ENCODE measurements at places on chromosomes 16 and 17.

GRCh38 chr17:312476-313148 is 40.0 kb downstream of the RPH3AL start:
- DNase-seq, result no peak

DNA sequence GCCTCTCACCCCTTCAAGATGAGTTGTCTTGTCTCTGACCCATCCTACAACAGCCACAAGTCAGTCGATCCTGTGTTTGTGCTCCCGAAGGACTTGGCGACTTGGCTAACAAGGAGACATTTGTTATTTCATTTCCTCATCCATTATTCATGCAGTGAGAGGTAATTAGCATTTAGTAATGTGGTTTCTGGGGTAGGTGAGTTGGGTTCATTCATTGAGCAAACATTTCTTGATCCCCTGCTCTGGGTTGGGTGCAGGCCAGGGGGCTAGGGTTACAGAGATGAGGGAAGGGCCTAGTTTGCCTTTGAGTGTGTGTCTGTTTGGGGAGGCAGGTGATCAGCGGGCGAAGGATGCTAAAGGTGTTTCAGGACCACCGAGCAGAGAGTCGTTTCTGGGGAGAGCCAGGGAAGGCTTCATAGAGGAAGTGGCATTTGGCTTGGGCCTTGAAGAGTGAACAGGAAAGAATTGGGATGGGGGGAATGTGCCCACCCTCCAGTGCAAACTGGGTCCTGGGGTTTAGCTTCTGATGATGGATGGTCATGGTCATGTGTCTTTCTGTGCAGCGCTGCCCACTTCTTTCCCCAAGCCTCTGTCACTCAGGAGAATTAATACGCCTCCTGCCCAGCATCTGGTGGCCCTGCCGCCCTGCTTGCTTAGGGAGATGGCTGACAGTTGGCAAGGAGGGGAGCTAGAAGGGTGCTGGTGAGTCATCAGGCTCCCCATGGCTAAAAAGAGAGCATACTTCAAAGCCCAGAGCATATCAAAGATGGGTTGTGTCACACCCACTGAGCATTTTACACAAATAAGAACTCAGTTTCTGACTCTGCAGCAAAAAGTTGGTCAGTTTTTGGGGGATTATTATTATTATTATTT is 38.5 kb downstream of the MSI2 start:
- DNase-seq, result no peak

DNA sequence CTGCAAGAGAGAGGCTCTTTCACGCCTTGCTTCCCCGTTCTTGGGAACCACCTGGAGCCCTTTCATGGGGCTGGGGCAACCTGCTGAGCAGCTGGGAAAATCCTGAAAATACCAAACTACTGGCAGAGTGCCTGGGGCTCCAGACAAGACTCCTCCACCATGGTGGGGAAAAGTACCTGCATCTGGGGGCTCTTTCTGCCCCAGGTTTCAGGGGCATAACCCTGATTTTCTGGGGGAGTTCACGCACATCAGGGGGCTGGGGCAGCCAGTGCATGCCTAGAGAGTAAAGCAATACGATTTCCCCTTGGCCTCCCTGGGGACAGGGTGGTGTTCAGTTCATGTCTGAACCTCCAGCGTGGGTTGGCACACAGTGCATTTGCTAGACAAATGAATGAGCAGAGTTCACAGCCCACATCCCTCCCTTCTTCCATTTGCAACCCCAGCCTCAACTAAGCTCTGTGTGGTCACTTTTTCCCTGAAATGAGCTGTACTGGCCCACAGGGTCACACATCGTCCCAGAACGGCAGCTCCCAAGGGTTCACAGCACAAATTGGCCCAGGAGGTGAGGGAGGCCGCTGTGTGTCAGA is 5.2 kb upstream of the CDC42EP4 start:
- no peak for DNase-seq

GRCh38 chr17:74842599-74843351 is 16.9 kb downstream of the GRIN2C start:
- DNase-seq, result no peak

GRCh38 chr17:61475726-61476125 is 23.5 kb downstream of the TBX4 start:
- no peak for DNase-seq

DNA sequence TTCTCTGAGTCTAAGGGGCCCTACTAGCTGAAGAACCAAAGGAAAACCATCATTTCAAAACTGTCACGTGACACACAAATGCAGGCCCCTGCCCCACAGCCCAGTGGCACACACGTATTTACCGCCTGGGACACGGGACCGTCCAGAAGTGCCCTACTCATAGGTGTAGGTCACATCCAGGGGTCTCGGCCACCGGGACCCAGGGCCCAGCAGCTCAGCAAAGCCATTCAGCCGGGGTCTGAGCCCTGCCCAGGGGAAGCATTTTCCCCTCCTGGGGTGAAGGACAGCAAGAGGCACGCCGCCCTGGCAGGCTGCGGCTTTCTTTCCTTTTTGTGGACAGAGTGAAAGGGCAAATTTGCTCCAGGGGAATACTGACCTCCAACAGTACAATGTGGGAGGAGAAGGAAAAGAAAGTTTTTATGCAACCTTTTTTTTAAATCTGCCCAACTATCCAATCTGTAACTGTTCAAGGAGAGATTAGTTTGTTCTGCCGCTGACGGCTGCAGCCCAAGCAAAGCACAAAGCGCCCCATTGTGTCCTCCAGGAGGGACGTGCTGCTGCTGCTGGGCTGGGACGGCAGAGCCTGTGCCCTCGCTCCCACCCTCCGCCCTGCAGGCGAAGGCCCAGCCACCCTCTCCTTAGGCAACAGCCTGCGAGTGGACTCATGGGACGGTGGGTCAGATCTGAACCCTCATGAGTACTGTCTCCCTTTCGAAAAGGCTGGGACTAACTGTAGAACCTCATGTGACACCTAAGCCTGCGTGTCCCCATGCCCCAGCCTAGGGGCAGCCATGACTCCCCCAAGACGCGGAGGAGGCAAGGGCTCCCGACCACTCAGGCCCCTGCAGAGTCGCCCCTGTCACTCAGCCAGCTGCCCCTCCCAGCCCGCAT is 21.3 kb downstream of the SLC7A5 start:
- DNase-seq, result no peak

DNA sequence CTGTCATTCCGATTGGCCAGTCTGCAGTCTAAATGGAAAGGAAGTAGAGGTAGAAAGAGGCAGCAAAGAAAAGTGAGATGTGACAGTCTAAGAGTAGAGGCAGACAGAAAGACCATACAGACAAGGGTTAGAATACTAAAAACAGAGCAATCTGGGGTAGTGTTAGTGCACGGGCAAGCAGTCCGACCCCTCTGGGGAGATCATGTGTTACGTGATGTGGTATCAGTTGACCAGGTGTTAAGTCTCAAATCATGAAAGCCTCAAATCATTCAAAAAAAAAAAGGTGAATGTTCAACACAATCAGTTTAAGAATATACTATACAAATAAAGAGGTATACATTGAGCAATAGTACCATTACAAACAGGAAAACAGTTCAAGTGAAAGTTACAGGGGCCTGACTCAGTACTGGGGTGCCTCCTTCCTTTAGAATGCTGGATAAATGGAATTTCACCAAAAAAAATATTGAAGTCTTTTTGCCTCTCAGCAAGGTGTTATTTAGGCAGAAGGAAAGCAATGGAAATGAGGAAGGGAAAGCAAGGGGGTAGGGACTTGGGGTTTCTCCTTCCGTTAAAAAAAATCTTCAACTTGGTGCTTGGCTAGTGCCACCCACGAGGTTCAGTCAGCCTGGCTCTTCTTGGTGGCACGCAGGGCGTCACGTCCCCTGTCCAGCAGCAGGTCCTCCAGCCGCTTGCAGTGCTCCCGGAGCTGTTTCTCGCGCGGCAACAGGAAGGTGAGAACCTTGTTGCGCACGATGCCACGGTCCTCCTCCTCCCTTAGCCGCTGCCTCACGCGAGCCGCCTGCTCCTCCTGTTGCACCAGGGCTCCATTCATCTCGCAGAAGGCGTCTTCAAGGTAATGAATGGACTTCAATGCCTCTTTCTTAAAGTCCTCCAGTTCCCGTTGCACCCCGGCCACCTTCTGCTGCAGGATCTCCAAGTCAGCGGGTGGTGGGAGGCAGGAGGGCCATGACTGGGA is 616 bp downstream of the CCDC182 start:
- peak; percentile 31 for DNase-seq

GRCh38 chr16:85625485-85626117 is 12.5 kb downstream of the GSE1 start:
- no peak for DNase-seq

DNA sequence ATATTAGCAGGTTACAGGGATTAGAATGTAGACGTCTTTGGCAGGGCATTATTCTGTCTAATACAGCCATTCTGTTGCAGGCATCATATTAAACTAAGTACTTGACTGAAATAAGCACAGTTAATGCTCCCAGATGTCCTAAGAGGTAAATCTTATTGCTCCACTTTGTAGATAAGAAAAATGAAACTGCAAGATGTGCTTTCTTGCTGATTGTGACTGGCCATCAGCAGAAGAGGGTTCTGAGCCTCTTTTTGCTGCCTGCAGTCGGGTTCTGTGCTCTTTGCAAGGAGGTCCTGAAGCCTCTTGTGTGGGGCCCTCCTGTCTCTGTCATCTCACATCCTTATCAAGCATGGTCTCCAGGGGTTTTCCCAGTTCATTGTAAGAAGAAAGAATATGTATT is 167.1 kb downstream of the KCNJ2 start:
- no peak for DNase-seq

DNA sequence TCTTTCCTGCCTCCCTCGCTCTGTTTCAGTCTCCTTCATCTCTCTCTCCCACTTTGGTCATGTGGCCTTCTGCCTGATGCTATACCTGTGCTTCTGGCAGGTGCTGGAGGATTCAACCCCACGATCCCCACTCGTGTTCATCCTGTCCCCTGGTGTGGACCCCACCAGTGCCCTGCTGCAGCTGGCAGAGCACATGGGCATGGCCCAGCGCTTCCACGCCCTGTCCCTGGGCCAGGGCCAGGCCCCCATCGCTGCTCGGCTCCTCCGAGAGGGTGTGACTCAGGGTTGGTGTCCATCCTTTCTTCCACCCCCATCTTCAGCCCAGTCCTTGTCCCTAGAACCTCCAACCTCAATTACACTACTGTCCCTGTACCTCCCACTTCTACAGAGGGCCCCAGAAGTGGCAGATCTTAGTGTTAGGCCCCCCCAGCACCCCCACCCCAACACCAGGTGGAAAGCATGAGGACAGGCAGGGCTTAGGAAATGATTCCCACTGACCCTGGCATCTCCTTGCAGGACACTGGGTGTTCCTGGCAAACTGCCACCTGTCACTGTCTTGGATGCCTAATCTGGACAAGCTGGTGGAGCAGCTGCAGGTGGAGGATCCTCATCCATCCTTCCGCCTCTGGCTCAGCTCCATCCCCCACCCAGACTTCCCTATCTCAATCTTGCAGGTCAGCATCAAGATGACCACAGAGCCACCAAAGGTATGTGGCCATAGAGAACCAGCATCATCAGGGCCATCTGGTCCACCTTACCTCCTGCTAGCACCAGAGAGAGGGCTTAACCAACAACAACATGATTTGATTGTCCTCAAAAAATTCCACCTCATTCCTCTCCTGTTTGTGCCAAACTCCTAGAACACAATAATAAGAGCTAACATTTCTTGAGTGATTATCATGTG is 9.7 kb upstream of the KDM6B start:
- no peak for DNase-seq

DNA sequence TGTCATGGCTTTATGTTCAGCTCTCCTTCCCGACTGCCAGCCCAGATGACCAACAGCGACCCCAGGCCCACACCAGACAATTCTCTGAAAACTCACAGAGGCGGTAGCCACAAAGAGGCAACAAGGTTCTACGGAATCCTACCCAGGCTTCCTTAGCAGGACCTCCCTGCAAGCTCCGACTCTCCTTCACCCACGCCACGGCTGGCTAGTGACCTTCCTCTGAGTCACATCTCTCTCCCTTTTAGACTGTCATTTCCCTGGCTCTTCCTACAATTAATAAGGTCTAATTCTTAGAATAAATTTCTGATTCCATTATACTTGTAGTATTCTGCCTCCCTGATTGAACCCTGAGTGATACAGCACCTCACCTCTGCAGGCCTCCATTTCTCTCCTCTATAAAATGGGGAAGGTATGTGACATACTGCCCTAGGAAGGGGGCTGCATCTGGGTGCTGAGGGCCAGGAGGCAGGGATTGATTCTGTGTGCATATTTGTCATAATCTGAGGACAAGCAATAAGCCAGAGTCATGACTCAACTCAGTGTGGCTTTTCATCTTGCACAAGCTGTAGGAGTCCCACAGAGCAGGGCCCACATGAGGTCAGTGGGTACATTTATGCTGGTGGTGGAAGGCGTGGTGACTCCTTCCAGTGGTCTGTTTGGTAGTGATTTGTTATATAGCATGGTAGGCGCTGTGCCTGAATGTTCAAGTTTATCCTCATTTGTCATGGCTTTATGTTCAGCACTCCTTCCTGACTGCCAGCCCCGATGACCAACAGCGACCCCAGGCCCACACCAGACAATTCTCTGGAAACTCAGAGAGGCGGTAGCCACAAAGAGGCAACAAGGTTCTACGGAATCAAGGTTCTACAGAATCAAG is 46.2 kb downstream of the SMPD3 start:
- peak; percentile 54 for DNase-seq

- no peak for DNase-seq
Observed at GRCh38 chr17:56317351-56318208, 164.3 kb downstream of the ANKFN1 start.

- DNase-seq, result no peak
Observed at GRCh38 chr17:8326511-8327302, 12.9 kb upstream of the ODF4 start.

GRCh38 chr16:21937336-21937829 is 15.8 kb upstream of the UQCRC2 start:
- DNase-seq, result no peak

DNA sequence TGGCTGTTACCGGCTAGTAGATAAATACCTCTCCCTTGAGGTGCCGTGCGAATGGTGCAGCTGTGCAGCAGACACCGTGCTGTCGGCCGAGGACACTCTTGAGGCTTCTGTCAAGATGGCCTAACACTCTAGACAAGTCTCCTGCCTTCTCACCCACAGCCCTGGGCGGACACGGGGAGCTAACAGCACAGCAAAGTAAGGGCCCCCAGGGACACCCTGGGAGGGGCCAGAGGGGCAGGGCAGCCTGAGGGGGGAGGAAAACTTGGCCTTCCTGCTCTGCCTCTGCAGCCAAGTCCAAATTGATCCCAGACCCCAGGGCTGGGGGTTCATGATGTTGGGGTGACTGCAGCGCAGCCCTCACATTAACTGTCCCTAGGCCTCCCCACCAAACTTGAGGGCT is 210.2 kb downstream of the RPTOR start:
- no peak for DNase-seq

DNA sequence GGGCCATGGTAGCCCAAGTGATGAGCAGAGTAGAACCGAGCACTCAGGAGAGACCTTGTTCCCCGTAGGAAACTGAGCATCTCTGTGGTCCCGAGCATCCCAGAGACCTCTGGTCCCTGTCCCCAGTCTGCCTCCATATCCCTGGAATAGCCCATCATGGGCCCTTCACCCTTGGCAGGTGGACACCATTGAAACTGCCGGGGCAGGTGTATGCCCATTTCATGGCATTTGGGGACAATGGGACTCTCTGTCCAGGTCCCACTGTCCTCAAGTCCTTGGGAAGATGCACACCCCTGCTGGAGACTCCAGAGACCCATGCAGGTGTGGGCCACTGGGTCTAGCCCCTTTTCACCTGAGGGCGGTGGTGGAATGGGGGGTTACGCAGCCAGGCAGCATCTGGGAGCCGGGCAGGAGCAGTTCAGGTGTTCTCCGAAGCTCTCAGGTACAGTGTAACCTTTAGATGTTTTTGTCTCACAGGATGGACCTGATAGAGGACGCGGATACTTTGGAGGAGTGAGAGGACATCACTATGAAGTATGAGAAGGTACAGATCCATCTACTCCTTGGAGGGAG is 75.9 kb downstream of the GOSR1 start:
- DNase-seq, result no peak

GRCh38 chr17:30291543-30292285 is at the start of gene BLMH:
Gene BLMH, minus strand, starts transcription at chr17:30291944. Its CDS starts 125 bp downstream, at chr17:30291819.
- DNase-seq, result peak; percentile 45

- peak; percentile 81 for DNase-seq
Observed at GRCh38 chr16:55437625-55438024, 41.4 kb upstream of the MMP2 start.

Measured in HL-60 (cell line).